Stimulated activated CD4-positive, alpha-beta T cell treated with anti-CD3 and anti-CD28 coated beads, TNF-alpha, amount 100 ng/mL, for 1 hour (primary cell): ENCODE measurements at places on chromosomes 6 and 20.
A peak's percentile ranks its signal among the peaks of the same experiment; 100 is the strongest.

- DNase-seq, result no peak
These were observed 5.2 kb downstream of the NAPB start for GRCh38 chr20:23415959-23416583.

GRCh38 chr20:61819921-61820825 lies 245.5 kb downstream of the TAF4 start:
- DNase-seq, result no peak

DNA sequence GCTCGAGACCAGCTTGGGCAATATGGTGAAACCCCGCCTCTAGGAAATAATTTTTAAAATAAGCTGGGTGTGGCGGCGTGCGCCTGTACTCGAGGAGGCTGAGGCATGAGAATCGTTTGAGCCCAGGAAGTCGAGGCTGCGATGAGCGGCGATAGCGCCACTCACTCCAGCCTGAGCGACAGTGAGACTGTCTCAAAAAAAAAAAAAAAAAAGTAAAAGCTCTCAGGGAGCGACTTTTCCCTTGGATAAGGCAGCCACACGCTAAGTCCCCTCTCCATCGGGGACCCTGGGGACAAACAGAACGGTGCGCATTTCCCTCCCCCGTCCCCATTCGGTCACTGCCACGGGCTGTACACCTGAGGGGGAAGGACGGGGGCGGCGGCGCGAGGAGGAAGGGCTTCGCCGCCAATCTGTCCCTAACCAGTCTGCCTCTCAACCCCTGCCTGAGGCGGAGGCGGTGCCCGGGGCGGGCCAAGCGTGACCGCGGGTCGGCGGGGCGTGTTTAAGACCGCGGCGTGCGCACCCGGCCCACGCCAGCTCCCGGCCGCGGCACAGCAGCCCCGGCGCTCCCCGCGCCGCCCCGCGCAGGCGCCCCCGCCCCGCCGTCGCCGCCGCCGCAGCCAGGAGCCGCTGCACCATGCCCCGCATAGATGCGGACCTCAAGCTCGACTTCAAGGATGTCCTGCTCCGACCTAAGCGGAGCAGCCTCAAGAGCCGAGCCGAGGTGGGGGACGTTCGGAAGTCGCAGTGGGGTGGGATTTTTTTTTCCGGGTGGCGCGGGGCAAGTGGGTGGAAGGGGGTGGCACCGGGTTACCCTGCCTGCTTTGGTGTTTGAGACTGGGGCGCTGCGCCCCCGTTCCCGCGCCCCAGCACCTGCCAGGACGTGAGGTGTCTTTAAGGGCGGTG lies at the start of gene GMPR:
Gene GMPR, plus strand, starts transcription at position 531 of the 906 bp plus-strand sequence. Its CDS starts 107 bp downstream, at position 638.
- DNase-seq, result peak; percentile 54

GRCh38 chr6:53062169-53062539 lies 3.0 kb upstream of the FBXO9 start:
- no peak for DNase-seq

DNA sequence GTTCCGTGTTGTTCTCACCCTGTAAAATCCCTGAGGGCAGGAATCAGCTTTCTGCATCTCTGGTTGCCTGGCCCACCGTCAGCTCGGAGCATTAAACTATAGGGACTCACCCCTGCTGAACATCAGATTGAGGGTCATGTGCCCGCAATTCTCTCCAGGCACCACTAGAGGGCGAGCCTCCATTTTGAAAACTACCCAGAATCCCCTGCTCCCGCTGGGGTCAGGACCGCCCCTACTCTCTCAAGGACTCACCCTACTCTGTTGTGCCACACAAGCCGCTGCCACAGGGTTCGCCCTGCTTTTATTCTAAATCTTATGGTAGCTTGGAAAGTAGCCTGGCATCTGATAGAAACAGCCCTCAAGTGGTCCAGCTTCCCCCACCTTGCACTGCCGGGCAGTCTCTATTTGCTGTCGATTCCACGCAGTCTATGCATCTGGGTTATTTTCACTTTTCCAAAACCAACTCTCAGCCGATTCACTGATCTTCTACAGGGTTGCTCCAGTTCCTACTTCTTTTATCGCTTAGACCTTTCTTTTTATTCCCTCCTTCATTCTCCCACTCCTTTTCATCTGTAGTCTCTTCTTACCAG lies 244.1 kb upstream of the QKI start:
- DNase-seq, result no peak

DNA sequence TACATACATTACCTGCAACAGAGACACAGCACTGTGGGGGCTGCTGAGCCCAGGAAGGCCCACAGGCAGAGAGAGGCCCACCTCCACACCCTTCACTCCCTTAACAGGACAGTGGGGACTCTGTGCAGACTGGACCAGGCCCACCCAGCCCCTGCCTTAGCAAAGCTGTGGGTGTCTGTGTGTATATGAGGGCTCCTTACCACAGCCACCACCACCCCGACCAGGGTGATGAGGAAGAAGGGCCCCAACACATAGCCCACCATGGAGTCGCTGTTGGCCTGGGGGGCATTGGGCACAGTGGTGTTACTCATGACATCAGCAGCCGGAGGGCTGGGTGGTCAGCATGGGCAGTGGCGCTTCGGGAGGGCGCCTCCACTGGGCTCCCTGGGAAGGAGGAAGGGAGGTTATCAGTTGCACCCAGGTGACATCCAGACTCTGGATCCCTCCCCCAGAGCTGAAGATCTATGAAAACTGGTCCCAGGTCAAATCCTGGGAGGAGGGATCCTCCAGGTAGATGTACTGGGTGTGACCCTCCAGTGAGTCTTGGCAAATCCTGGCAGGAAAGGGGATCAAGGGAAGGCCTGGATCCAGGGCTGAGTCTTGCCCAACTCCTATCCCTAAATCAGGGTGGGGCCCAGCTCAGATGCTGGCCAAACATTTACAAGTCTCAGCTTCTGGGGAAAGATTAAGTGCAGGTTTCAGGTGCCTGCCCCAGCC lies 1.2 kb downstream of the SMIM29 start:
- no peak for DNase-seq

GRCh38 chr20:36461600-36462439 lies 79.5 kb upstream of the MYL9 start:
- DNase-seq, result no peak

GRCh38 chr20:43746344-43747137 lies 19.7 kb upstream of the GTSF1L start:
- DNase-seq, result no peak
